A549 treated with Mapracorat at 1 μM for 4 hours (cell line): ENCODE measurements at places on chromosomes 1 and 21. TPM values are rescaled to one million over a fixed set of nuclear protein-coding genes. Genes with fewer than 3 reads are reported as not detected.

SYT6 gene
- 0.34 to 0.57 TPM (median 0.38 TPM) in 5 replicates for total RNA-seq

CR2 gene
- total RNA-seq = not detected in 5 replicates

KRTAP19-4 gene
- not detected in 5 replicates for total RNA-seq

ATP6V1G3 gene
- total RNA-seq = not detected in 5 replicates

ENSA gene
- 133 to 151 TPM (median 137 TPM) in 5 replicates for total RNA-seq

FBLIM1 gene
- total RNA-seq = 21.8 to 34.6 TPM (median 27.8 TPM) in 5 replicates

PLA2G2F gene
- not detected in 5 replicates for total RNA-seq

TDRD10 gene
- 0.23 TPM in 1 of 5 replicates, not detected in the others for total RNA-seq

LCE1B gene
- total RNA-seq = not detected in 5 replicates

PTGFRN gene
- total RNA-seq = 12.5 to 17.3 TPM (median 14.8 TPM) in 5 replicates

PRKACB gene
- 5.7 to 8.8 TPM (median 8.2 TPM) in 5 replicates for total RNA-seq

PLD5 gene
- 1.5 to 2.7 TPM (median 2.0 TPM) in 5 replicates for total RNA-seq

SPOCD1 gene
- 3.3 to 4.5 TPM (median 3.8 TPM) in 5 replicates for total RNA-seq

FMO2 gene
- total RNA-seq = not detected in 5 replicates

LCE1C gene
- not detected in 5 replicates for total RNA-seq

SELENOF gene
- 138 to 175 TPM (median 154 TPM) in 5 replicates for total RNA-seq

SLAMF6 gene
- not detected in 5 replicates for total RNA-seq

TRABD2B gene
- 2.4 to 3.5 TPM (median 2.8 TPM) in 5 replicates for total RNA-seq

STIL gene
- total RNA-seq = 8.6 to 10.6 TPM (median 9.9 TPM) in 5 replicates

ZNF695 gene
- 2.1 to 3.2 TPM (median 2.4 TPM) in 5 replicates for total RNA-seq

PADI1 gene
- 1.3 to 2.0 TPM (median 1.5 TPM) in 5 replicates for total RNA-seq

C1orf87 gene
- not detected in 5 replicates for total RNA-seq

C1orf94 gene
- not detected in 5 replicates for total RNA-seq

ARHGEF10L gene
- 5.2 to 7.7 TPM (median 7.0 TPM) in 5 replicates for total RNA-seq

ERG gene
- 0.06 TPM in 1 of 5 replicates, not detected in the others for total RNA-seq

UBASH3A gene
- total RNA-seq = 0.11 to 0.21 TPM (median 0.16 TPM) in 5 replicates

CNR2 gene
- total RNA-seq = not detected in 5 replicates

CD247 gene
- 0.30 to 0.93 TPM (median 0.45 TPM) in 5 replicates for total RNA-seq

PERM1 gene
- 0.10 to 0.30 TPM (median 0.14 TPM) in 4 of 5 replicates, not detected in the other for total RNA-seq

BCL2L15 gene
- total RNA-seq = 0.13 to 0.60 TPM (median 0.38 TPM) in 5 replicates

LY9 gene
- 0.07 to 0.19 TPM (median 0.14 TPM) in 4 of 5 replicates, not detected in the other for total RNA-seq

COL11A1 gene
- 1.6 to 4.4 TPM (median 2.4 TPM) in 5 replicates for total RNA-seq

LCE2C gene
- not detected in 5 replicates for total RNA-seq

FAM151A gene
- total RNA-seq = 0.16 to 0.32 TPM (median 0.17 TPM) in 5 replicates

APOBEC4 gene
- total RNA-seq = not detected in 5 replicates

CFHR2 gene
- not detected in 5 replicates for total RNA-seq

SYTL1 gene
- 0.39 to 1.1 TPM (median 0.60 TPM) in 5 replicates for total RNA-seq

CLDN8 gene
- not detected in 5 replicates for total RNA-seq

SLC6A17 gene
- total RNA-seq = 4.1 to 5.9 TPM (median 5.6 TPM) in 5 replicates

NBPF6 gene
- 0.15 TPM in 1 of 5 replicates, not detected in the others for total RNA-seq

FCRL3 gene
- not detected in 5 replicates for total RNA-seq

CASZ1 gene
- total RNA-seq = 1.6 to 2.8 TPM (median 1.9 TPM) in 5 replicates

NOTCH2 gene
- 22.3 to 35.0 TPM (median 30.4 TPM) in 5 replicates for total RNA-seq

PRAMEF13 gene
- not detected in 5 replicates for total RNA-seq

ARHGAP30 gene
- total RNA-seq = 0.06 to 0.14 TPM (median 0.07 TPM) in 5 replicates

ESRRG gene
- not detected in 5 replicates for total RNA-seq

SPATA1 gene
- 1.0 to 1.9 TPM (median 1.1 TPM) in 3 of 5 replicates, not detected in the others for total RNA-seq
